Cerebellar cortex (tissue), 1 donor: ENCODE measurements at places on chromosomes 2 and 18.

DNA sequence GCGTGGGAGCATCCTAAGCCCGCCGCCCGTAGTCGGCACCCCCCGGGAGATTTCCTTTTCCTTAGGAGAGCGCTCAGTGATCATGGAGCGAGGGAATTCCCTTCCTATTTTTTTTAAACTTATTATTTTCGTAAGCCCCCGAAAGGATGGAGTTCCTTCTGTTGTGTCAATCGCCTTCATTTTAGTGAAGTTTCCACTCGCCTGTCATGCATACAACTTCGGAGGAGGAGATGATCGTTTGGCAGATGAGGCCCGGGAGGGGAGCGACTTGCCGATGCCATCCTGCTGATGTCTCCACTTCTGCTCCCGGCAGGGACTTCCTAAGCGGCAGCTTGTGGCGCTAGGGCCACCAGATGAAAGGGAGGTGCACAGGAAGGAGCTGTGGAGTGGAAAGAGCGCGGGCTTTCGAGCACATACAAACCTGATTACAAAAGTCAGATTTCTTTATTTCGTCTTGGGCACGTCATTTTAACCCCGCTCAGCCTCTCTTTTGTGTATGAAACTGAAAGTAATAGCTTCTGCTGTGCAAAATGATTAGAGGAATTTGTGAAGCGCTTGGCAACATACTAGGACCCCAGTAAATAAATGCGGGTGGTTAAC, at the start of gene ADGRF3:
ADGRF3 (minus strand) TSS at position 336 of the 600 bp plus-strand sequence. CDS start 555 bp downstream, outside the sequence.
- peak; percentile 81 for DNase-seq

GRCh38 chr2:29397713-29398112, 282.5 kb downstream of the CLIP4 start:
- peak; percentile 82 for DNase-seq

DNA sequence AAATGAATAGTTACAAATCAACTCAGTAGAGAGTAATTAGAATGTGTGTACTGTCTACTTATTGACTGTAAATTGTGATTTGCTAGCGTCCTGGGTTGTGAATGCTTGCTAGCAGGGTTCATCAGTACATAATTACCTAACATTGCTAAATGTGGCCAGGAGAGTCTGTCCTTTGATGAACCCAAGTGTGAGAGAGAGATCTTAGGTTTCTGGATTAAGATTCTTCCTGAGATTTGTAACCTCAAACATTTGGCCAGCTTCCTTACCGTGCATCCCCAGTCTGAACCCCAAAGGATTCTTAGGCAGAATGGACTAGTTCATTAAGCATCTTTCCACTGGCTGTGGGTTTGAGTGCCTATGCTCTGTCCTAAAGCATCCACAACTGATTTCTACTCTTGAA, 84.0 kb upstream of the ITPRID2 start:
- DNase-seq = no peak

DNA sequence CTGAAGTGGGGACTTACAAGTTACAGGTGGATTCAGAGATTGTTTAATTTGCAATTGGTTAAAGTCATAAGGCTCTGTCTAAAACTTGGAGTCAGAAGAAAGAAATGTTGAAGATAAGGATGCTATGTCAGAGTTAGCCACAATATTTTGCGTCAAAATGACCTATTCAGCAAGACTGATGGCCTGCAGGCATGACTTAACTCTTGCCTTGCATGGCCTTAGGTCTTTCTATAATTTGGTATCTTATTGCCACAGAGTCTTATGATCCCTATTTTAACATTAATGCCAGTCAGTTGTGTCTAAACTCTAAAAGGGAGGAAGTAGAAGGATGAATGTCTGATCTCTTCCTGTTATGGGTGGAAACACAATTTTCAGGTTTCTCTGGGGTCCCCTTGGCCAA, 5.2 kb upstream of the COMMD1 start:
- DNase-seq = no peak

GRCh38 chr2:23385351-23385747, 370 bp downstream of the KLHL29 start:
- peak; percentile 33 for DNase-seq

- peak; percentile 49 for DNase-seq
Measured at GRCh38 chr2:27117995-27118524, 868 bp downstream of the CGREF1 start.

GRCh38 chr2:60873381-60873780, 8.0 kb upstream of the REL start:
- no peak for DNase-seq

- DNase-seq = no peak
Measured at GRCh38 chr2:144346229-144346628, 173.7 kb downstream of the ZEB2 start.

DNA sequence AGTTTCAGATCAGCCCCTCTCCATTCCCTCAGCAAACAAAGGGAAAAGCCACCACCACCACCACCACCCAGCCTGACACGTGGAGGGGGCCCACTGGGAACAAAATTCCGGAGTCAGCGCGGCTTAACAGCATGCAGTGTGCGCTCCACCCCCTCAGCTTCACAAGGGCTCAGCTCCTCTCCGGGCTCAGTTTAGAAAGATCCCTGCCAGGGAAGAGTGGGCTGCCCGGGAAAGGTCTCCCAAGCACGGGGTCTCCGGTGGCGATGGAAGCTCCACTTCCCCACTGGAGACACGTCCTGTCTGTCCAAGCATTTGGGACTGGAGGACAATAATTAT, 55.7 kb downstream of the SNORC start:
- no peak for DNase-seq

DNA sequence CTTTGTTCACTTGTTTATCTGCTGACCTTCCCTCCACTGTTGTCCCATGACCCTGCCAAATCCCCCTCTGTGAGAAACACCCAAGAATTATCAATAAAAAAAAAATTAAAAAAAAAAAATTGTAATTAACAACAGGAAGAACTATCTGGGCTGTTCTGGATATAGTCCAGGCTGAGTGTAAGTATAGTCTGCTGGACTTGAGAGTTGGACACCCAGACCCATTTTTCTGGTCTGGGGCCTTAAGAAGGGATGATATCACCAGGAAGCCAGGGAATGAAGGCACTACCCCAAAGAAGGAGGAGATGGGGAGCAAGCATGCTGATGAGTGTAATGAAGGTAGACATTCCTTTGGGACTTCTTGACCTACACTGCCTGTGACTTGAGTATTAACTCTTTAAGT, 72.1 kb upstream of the ZFP36L2 start:
- DNase-seq = no peak

DNA sequence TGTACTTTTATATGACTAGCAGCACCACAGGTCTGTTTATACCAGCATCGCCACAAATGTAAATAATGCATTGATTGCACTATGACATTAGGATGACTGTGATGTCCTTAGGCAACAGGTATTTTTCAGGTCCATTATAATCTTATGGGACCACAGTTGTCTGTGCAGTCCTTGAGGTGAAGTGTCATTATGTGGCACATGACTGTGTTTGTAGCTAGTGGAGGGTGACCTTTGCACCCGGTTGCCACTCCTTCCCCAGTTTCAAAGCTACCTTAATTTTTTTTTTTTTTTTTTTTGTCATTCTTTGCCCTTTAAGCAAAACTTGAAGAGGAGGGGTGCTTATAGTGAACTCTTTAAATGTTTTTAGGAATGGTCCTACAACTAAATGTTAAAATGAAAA, 386.4 kb downstream of the THSD7B start:
- DNase-seq = no peak

DNA sequence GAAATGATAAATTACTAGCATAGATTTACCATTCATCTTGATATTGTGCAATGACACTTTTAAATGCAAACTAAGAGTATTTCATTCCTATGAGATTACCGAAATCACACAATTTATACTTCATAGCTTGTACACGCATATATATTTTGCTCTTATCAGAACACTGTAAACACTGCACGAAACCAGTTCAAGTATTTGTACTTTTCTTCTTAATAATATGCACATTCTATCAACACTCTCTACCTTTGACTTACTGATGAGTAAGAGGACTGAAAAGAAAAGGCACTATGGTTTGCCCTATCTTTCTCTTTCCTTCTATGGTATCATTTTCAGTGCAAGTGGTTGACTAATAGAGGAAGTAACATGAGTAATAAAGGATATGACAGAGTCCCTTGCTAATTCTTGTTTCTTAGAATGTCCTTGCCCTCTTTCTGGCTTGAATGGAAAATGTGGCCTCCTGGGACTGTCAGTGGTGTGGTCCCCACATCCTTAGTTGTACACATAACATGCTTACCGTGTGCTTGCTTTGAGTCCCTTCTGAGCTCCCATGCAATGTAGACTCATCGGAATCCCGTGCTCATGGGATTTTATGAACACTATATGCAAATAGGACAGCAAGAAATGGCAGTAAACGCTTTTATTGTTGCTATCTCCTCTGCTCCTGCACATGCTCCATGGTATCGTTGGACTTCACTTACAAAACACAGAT, 363.5 kb upstream of the TNP1 start:
- DNase-seq = no peak

GRCh38 chr2:3483227-3483985, 35.9 kb downstream of the ADI1 start:
- peak; percentile 79 for DNase-seq

GRCh38 chr18:45850021-45850420, 24.5 kb downstream of the SIGLEC15 start:
- no peak for DNase-seq

DNA sequence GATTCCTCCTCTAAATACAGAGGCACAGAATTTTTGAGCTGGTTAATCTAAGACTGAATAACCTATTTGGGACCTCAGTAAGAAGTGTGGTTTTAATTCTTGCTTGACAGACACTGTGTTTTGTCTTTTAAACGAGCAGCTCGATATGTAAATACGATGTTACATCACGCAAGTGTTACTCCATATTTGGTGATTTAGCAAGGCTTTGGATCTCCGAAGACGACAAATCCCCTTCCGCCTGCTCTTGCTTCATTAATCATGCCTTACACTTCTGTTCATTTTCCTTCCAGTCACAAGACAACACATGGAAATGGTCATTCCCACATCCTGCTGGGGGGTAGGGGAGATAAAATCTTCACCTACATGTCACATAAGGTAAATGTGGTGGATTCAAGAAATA, 9.4 kb downstream of the BCL11A start:
- DNase-seq = no peak

DNA sequence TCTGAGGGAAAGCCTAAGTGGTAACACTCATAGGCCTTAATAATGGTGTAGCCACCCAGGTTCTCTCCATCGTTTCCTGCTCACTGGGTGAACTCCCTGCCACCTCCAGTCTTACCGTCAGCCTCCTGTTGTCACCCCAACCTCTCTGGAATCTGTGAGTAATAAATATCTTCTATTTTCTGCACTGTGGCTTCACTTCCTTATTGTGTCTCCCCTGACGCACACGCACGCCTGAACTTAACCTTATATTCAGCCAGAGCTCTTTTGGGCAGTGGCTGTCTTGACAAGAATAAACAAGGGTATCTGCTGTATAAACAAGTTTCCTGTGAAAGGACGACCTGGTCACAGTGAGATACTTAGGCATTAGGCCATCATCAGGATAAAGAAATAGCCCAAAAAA, 467.2 kb downstream of the SPAG16 start:
- no peak for DNase-seq

GRCh38 chr2:108460345-108461037, 11.5 kb downstream of the GCC2 start:
- DNase-seq = no peak

GRCh38 chr2:88226754-88227153, 56.6 kb downstream of the THNSL2 start:
- no peak for DNase-seq

DNA sequence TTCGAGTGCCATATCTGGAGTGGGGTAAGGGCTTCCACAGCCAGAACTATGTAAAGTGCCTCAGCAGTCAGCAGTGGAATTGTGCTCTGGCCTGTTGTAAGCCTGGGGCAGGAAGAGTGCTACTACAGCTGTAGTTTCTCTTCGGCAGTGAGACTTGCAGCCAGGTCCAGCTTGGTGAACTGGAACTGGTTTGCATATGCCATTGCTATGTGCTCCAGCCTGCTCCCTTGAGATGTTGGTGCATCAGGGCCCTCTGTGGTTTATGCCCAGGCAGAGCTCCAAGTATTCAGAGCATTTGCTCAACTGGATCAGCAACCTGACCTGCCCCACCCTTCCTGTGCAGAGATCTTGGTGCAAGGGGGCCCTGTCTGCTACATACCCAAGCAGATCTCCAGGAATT, 47.8 kb downstream of the ZNF804A start:
- no peak for DNase-seq

GRCh38 chr2:67713376-67713775, 316.2 kb downstream of the ETAA1 start:
- no peak for DNase-seq

GRCh38 chr18:79328887-79329286, 66.8 kb upstream of the NFATC1 start:
- no peak for DNase-seq

- DNase-seq = no peak
Measured at GRCh38 chr2:9535177-9535576, 20.5 kb downstream of the ADAM17 start.

GRCh38 chr2:12979066-12979465, 262.3 kb downstream of the TRIB2 start:
- DNase-seq = no peak

DNA sequence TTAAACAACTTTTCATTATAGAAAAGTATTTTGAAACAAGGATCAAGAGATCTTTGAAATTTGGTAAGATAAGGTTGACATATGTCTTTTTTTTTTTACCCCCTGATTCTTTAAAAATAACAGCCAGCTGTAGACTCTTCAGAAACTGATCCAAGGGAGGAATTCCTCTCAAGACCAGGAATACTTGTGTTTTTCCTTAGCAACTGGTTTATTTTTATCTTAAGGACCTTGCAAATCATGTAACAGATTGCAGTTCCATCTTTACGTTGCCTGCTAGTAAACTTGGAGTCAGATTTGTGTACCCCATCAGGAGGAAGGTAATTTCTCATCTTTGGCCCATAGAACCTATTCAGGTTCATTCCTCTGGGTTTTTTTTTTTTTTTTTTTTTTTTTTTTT, 71.6 kb downstream of the BOLA3 start:
- no peak for DNase-seq

DNA sequence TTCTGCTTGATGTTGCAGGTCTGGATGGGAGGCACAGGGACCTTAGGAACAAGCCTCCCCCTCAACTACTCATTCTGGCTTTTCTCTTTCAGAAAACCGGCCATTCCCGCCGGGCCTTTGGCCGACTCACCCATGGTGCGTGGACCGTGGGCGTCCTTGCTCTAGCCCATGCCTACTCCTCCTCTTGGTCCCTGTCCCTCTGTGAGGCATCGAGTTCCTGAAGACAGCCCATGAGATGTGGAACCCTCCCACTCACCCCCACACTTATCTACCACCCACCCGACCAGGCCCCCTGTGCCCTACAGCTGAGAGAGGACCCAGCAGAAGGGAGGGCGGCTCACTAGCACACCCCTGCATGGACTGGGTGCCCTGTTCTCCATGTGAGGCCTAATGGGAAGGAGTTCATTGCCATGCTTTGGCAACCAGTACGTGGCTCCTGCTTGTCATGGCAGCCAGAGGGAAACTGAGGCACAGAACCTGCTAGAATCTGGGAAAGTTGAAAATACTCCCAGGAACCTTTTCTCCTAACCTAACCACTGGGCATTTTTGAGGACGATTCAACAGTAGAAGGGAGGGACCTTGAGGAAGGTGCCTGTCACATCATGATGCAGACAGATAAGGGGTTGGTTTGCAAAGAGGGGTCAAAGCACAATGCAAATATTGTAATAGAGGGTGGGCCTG, 8.5 kb downstream of the SPEG start:
- no peak for DNase-seq
